ENCODE measurements at places on chromosomes 4 and X.

GRCh38 chr4:11230866-11231265, 197.8 kb downstream of the HS3ST1 start:
- DNase-seq: no peak

- no peak for DNase-seq
Observed at GRCh38 chr4:1759818-1760223, 33.3 kb upstream of the FGFR3 start.

GRCh38 chrX:11665168-11666111, at the start of gene ARHGAP6:
Gene ARHGAP6 (minus strand): TSS chrX:11665920. CDS start chrX:11664828, 1,092 bp downstream.
- DNase-seq: no peak

- DNase-seq: no peak
Observed at GRCh38 chr4:146165221-146165620, 10.3 kb upstream of the LSM6 start.

DNA sequence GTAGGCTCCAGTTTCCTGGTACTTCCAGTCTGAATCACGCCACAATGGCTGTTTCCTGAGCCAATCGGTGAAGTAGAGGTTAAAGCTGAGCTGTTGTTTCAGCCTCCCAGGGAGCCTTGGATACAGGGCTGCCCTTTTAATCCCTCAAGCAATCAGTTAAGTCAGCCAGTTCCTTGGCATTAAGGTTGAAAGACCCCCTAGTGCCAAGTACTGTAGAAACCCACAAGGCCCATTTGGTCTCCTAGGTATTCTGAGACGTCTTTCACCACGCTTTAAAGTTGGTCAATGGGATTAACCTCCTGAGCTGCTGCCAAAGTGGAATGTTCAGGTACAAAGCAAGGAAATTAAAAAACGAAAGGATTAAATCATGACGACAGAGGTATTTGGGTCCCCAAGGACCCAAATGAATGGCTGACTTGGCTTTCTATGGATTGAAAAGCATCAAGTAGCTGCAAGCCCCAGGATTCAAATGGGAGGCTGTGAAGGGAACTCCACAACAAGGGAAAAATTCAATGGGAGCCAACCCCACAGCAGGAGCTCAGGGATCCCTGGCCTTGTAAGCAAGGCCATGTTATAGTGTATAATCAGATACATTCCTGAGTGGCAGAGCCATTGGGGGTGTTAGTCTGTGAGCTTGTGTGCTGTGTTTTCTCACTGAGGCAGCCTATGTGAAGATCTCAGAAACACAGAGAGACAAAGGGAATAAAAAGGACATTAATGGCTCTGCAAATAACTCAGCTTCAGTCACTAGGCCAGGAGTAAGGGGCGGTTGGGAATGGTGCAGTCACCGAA, 86.0 kb downstream of the ATG4A start:
- no peak for DNase-seq

- DNase-seq: no peak
Observed at GRCh38 chr4:24763631-24764297, 31.6 kb upstream of the SOD3 start.

GRCh38 chr4:143531380-143531779, 17.9 kb downstream of the SMARCA5 start:
- DNase-seq: no peak

DNA sequence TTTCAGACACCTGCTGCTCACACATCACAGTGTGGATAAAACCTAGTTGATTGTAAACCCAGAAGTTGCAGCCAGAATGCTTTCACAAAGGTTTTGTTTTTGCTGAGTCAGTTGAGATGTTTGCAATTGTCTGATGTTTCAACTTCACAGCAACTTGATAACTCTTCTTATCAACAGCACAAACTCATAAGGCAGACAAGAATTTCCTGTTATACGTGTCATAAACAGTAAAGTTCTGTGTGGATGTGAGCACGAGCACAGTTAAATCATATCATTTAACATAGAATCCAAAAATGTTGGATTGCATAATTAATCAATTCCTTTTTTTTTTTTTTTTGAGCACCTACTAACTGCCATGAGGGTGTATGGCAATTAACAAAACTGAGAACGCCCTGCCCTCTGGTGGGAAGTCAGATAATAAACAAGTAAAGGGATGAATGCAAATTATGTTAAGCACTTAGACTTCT, 512.2 kb downstream of the PDHA2 start:
- DNase-seq: peak; percentile 28
